Left forelimb (tissue), 1 donor: ENCODE measurements at places on chromosomes 1 and 21.
A peak's percentile ranks its signal among the peaks of the same experiment; 100 is the strongest.

- no peak for DNase-seq
Observed at GRCh38 chr1:87717157-87717670, 388.5 kb downstream of the LMO4 start.

DNA sequence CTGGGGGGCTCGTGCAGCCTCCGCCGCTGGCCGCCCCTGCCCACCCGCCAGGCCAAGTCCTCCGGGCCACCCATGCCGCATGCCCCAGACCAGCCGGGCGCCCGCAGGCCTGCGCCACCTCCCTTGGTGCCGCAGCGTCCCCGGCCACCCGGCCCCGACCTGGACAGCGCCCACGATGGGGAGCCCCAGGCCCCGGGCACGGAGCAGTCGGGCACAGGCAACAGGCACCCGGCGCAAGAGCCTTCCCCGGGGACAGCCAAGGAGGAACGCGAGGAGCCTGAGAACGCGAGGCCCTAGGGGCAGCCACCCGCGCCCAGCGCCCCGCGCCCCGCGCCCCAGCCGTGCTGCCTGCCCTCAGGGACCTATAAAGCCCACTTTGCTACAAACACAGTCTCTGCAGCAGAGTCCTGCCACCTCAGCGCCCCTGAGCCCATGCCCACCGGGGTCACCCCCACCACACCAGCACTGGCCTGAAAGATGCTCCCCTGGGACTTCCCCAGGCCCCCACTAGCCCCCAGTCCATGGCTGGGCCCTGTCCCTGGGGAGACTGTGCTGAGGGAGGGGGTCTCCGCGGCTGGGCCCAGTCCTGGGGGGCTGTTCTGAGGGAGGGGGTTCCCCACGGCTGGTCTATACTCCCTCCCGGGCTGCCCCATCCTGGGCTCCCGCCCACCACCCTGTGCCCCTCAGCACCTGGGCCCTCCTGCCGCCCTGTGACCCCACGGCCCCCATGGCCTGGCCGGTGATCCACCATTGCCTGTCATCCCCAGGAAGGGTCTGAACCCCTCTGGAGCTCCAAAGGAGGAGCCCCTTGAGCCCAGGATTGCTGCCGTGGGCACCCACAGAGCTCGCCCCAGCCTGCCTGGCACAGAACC lies 8.6 kb downstream of the TNFRSF18 start:
- no peak for DNase-seq

GRCh38 chr1:60657926-60658325 lies 424.4 kb upstream of the NFIA start:
- no peak for DNase-seq

GRCh38 chr1:236156512-236157208 lies 14.3 kb downstream of the GPR137B start:
- DNase-seq: no peak

DNA sequence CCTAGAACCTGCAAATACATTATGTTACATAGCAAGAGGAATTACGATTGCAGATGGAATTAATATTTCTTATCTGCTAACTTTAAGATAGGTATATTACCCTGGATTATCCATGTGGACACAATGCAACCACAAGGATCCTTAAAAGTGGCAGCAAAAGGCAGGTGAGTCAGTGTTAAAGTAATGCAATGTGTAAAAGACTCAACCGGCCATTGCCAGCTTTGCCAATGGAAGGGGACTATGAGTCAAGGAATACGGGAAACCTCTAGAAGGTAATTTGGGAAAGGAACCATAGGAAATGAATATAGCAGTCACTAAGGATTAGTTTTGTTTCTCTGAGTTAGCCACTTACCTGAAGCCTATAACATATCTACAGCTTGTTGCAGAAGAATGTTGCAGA lies 692.1 kb upstream of the ZP4 start:
- no peak for DNase-seq

- peak; percentile 83 for DNase-seq
Observed at GRCh38 chr1:29120947-29121485, 2.7 kb downstream of the TMEM200B start.

GRCh38 chr1:243286409-243287122 lies 30.7 kb downstream of the SDCCAG8 start:
- no peak for DNase-seq

DNA sequence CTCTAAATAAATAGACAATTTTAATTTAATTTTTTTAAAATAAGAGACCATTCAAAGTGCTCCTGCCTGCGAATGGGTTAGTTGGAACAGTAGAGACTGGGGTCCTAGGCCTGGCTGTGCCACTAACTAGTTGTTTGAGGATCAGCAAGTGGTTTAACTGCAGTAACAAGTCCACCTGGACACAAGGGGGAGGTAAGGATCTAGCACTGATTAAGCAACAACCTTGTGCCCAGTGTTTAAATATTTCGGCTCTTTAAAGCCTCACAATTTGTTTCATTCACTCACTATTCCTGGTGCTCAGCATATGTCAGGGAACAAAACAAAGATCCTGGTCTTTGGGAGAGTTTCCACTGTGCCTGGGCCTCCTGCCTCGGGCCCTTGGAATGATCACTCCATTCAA lies 1.6 kb upstream of the AGT start:
- no peak for DNase-seq

DNA sequence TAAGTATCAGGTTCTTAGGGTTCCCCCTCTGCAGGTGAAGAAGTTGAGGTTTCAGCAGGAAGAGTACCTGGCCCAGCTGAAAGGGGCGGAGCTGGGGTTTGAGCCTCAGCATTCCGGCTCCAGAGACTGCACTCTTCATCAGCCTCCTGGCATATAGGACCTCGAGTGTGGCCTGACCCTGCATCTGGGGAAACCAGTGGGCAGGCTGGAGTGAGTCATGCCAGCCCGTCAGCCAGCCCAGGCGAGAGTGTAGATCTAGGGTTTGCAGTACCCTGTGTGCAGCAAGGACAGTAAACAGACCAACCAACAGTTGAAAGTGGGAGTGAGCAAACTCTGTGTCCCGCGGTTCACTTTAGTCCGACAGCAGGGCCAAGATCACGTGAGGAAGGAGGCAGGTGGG lies 14.1 kb downstream of the MFSD2A start:
- no peak for DNase-seq

DNA sequence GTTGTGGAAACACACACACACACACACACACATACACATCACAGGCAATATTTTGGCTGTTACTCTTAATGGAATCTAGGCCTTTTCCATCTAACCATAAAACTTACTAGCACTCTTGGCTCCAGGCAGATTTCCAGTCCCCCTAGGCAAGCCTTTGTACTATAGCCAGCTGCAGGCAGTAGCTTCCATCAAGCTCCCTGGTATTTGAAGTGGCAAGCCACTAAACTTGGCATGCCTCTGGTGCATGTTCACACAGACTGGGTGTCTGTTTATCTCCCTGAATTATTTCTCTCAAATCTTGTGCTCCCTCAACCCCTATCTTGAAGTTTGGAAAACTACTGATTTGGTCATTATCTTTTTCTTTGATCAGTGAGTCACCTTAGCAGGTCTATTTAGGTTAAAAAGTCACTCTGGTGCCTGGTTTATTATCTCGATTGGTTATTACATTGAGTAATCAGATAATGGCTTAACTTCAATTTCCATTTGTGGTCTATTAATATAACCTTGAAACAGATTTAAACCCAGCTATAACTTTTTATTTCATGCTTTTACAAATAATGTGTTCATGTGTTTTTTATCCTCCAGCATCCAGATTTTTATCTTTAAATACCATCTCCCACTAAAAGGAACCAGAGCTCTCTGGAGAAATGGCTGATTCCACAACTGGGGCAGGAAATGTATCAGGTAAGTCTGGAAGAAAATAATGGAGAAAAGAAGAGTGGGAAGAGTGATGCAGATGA lies 2.7 kb upstream of the RBM15 start:
- no peak for DNase-seq

DNA sequence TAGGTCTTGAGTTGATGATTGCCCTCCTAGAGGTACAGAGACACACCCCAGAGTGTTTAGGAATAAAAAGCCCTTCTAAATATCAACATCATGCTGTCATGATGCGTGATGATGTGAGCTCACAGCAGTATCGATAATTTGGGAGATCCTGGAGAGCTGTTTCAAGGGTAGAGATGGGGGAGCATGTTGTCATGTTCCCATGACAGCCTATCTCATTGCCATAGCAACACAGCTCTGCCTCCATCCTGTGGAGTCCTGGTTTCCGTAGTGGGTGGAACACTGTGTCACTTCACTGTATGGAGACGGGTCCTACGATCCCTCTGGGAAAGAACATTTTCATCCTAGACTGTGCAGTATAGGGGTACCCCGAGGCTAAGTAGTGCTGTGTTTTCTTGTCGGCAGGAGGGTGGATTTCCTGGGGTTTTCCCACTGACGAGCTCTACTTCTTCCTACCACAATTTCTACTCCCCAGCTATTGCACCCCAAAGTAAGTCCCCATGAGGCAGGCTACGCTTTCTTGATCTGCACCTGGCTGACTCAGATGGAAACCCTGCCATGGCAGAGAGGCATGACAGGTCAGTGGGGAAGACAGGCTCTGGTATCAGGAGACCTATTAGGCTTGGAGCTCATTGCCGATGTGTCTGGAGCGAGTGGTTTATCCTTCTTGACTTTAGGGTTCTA lies 7.2 kb downstream of the KISS1 start:
- DNase-seq: peak; percentile 41

- no peak for DNase-seq
Observed at GRCh38 chr1:48777219-48777895, 666 bp upstream of the BEND5 start.

GRCh38 chr1:200248541-200248940 lies 161.3 kb downstream of the ZNF281 start:
- DNase-seq: no peak

GRCh38 chr1:110339407-110340206 lies 430 bp downstream of the RBM15 start:
- DNase-seq: no peak

DNA sequence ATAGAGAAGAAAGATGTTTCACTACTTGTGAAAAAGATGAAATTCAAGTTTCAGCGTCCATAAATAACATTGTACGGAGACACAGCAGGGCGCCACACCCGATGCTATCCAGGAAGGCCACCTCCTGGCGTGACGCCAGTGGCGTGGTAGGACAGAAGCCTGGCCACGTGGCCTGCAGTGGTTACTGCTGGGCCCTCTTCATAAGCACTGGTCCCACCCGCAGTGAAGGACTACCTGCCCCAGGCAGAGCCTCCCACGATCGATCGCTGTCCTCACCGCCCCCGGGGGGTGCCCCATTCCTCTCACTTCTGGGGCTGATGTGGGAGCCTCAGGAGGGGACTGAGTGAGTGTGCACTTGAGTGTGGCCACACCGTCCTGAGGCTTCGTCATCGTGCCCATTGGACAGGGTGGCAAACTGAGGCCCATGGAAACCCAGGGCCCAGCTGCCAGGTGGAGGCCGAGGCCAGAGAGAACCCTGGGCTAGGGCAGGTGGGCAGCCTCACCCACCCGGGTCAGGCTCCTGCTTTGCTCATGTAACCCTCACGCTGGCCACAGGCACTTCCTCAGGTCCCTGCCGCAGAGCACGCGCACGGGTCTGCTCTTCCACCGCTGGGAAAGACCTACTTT lies 11.7 kb upstream of the HES5 start:
- no peak for DNase-seq

DNA sequence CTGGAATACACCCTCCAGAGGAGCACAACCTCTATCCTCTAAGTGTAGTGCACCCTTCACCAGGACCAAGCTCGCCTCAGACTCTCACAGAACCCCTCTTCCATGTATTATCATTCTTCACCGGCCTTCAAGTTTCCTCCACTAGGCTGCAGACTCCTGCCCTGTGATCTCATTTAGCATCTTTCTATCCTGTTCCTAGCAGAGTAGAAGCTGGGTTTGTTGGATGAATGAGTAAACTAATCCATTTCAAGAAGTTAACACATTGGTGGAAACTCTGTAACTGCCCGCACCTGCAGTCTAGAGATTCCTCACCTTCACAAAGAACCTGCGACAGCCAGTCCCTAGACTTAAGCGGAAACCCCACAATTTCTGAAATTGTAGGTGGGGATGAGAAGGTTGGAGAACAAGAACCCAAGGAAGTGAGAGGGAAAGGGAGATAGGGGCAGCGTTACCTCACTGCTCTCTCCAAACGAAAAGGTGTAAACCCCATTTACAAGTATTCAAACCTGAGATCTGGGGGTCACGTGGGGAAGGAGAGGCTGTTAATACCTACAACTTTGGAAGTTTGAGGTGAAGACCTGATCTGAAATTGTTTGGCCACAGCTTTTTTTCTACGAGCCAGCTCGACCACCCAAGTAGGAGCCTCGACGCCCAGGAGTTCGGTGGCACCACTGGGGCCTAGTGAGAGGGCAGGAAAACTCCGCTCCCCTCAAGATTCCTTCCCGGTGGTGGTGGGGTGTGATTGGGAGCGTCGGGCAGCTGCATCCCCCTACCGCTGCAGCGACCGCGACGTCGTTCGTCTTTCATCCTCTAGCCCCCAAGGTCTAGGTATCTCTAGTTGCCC lies 1.2 kb downstream of the PTPN14 start:
- no peak for DNase-seq

- no peak for DNase-seq
Observed at GRCh38 chr1:85465099-85465785, at the start of gene DDAH1. Gene DDAH1 (minus strand): TSS chr1:85465159. CDS start chr1:85465045, 114 bp downstream.

DNA sequence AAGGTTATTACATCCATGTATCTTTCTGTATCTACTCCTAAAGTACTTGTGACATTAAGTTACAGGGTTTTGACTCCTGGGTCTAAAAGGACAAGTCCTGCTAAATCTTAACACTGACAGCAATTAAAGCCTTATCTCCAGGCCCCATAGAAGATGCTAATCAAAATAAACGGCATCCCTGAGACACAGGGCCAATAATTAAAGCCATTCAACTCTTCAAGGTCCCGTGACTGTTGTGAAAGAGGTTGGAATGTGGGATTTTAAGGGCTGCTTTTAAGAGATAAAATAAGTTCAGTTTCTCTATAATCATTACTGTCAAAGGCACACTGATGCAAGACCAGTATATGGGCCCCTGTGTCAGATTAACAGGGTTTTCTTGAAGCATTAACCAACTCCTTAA lies 8.3 kb downstream of the DNAI4 start:
- DNase-seq: no peak

GRCh38 chr1:223289621-223290020 lies 74.4 kb downstream of the SUSD4 start:
- DNase-seq: no peak

- DNase-seq: peak; percentile 44
Observed at GRCh38 chr1:231312432-231312788, 25.2 kb downstream of the EXOC8 start.

DNA sequence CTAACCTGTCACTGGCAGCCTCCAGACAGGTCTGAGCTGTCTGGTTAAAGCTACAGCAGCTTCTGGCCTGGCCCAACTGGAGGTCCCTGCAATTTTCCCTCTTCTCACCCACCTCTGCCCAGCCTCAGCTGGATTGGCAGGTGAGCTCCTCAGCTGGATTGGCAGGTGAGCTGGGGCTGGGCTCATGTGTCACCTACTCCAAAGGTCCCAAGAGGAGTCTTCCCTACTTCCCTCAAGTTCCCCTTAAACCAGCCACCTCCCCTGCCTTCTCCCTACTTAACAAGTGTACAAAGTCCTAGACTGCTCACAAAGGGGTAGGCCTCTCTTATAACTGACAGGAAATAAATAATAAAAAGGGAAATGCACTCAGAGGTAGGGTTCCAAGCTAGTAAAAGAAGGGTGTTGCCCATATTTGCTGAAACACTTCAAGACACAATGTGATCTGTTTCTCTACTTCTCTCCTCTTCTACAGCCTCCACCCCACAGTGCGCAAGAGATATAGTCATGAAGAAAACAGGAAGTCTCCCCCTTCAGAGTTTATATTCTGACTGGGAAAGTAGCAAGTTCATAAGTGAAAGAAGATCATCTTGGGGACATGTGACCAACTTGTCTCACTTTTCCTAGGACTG lies at the start of gene GPA33:
GPA33 (minus strand) TSS at position 64 of the 629 bp plus-strand sequence. CDS start 90 bp downstream, outside the sequence.
- DNase-seq: no peak
